ENCODE measurements at places on chromosomes 2 and 18.

GRCh38 chr18:79812052-79812451 lies 14.3 kb downstream of the KCNG2 start:
- no peak for DNase-seq

DNA sequence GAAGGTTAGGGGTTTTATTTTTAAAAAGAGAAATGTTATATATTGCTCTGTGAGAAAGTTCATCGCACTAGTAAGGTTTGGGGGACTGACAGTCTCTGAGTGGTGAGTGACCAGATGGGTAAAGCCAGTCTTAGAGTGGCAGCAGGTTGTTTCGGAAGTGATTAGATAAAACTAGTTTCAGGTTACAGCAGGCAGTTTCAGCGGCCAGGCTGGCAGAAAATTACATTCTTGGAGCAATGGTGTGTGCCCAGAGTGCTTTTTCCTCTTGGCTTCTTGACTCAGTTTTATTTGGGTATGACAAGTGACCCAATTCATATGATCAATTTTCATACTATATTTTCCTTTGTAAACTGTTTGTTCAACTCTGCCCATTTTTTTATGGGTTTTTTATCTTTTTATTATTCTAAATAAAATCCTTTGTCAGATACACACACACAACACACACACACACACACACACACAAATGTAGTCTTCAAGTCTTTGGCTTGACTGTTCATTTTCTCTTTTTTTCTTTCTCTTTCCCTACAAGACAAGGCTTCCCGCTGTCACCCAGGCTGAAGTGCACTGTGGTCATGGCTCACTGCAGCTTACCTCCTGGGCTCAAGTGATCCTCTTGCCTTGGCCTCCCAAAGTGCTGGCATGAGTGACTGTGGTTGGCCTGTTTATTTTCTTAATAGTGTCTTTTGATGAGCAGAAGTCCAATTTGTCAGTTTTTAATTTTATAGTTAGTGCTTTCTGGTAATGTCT lies 30.9 kb downstream of the RALBP1 start:
- peak; percentile 54 for DNase-seq

GRCh38 chr2:123086613-123087385 lies 938.3 kb upstream of the CNTNAP5 start:
- no peak for DNase-seq

GRCh38 chr2:158478237-158478636 lies 21.5 kb downstream of the PKP4 start:
- no peak for DNase-seq

DNA sequence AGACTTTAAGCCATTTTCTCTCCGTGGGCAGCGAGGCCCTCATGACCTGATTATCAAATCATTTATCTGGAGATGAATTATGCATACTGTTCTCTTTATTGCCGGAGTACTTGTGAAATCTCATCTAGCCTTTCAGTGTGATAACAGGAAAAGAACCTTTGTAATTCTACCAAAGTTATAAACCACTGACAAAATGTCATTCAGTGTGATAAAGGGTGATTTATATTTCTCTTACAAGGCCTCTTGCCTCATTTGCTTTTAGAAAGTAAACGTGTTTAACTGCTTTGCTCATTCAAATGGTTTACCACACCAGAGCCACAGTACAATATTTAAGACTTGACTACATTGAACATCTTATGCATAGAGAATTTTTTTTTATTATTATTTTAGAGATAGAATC lies 13.8 kb downstream of the MTCL1 start:
- DNase-seq, result no peak

- no peak for DNase-seq
Observed at GRCh38 chr2:152114366-152114765, 15.5 kb upstream of the CACNB4 start.

DNA sequence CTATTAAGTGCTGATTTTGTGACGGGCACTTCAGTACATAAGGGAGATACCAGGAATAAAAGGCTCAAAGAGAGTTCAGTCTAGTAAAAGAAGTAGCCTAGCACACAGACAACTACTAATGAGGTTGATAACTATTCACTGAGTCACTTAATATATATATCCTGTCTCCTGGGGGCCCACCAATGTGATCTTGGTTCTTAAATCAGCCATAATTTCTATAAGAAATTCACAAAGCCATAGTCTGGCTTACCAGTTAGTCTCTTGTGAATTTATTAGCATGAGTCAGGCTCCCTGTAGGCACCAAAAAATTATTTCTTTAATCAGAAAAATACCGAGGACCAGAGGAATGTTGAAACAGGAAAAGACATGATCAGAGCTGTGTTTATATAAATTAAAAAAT lies 10.4 kb downstream of the KCNE4 start:
- no peak for DNase-seq

- DNase-seq, result no peak
Observed at GRCh38 chr2:142175813-142176338, 45.1 kb upstream of the LRP1B start.

DNA sequence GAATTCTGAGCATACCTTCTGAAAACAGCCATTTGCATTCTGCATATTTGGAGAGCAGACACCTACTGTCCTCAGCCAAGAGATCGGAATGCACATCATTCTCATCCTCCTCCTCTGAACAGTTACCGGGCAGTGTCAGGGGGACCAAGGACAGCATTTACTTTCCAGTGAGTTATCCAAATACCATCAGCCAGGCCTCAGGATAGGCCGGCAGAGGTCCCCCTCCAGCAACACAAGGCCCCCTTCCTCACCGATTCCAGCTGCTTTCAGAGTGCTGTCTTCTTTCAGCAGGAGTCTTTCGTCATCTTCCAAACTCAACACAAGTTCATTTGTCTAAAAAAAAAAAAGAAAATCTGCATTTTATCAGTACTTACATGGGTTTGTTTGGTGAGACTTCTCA lies 55.3 kb downstream of the C2orf76 start:
- no peak for DNase-seq

- DNase-seq, result peak; percentile 51
Observed at GRCh38 chr2:24881623-24882022, 38.4 kb downstream of the ADCY3 start.

DNA sequence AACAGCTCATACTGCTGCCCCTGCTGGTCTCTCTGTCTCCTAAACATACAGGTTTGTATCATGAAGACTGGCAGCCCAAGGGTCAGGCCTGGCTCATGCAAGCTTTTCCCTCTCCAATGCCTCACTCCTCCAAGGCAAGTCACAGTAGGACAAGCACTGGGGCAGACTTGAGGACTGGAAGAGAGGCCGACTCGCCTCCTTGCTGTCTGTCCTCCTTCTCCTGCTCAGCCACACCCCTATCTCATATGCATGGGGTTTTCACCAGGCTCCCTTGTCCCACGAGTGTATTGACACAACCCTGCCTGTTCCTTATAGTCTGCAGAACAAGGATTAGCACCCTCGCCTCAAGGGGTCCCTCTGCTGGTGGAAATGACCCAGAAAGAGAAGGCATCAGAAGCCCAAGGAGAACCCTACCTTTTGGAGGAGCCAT lies 223.7 kb downstream of the SOX11 start:
- DNase-seq, result peak; percentile 41

- no peak for DNase-seq
Observed at GRCh38 chr2:74648009-74648443, at the start of gene M1AP. TSS of gene M1AP (minus strand) at chr2:74648330. CDS start at chr2:74640275, 8,055 bp downstream.

DNA sequence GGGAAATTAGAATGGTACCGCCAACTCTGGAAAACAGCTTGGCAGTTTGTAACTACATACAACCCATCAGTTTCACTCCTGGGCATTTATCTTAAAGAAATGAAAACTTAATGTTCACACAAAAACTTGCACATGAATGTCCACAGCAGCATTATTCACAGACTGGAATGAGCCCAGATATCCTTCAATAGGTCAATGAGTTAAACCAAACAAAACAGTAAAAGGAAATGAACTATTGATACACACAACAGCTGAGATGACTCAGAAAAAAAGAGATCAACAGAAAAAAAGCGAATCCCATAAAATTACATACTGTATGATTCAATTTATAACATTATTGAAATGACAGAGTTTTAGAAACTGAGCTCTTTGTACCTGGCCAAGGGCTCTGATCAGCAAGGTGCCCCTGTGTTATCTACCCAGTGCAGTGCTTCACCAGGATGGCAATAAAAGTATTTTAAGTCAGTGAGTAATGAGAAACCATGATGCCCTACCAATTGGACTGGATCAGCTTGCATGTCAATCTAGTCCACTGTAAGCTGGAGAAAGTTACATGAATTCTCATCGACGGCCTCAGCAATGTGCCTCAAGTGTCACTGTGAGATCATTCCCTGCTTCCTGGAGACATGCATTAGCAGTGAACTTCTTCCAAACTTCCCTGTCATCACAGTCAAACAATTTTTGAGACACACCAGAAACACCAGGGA lies 21.9 kb downstream of the TMEM237 start:
- no peak for DNase-seq

DNA sequence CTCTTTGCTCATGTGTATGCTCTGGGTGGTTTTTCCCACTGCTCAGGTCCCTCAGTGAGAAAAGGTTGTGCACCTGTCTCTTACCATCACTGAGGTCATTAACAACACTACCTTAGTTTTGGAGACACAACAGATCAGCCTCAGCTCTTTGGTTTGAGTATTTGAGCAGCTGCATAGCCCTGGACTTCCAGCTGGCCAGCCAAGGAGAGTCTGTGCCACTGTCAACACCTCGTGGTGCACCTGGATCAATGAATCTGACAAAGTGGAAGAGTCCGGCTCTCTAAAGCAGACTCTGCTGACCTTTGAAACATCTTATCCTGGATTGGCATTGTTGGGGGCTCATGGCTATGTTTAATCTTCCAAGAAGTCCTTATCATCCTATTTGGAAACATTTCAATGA lies 30.0 kb downstream of the SERPINB8 start:
- DNase-seq, result no peak

GRCh38 chr2:206981739-206982340 lies 42.5 kb downstream of the CPO start:
- DNase-seq, result peak; percentile 54

DNA sequence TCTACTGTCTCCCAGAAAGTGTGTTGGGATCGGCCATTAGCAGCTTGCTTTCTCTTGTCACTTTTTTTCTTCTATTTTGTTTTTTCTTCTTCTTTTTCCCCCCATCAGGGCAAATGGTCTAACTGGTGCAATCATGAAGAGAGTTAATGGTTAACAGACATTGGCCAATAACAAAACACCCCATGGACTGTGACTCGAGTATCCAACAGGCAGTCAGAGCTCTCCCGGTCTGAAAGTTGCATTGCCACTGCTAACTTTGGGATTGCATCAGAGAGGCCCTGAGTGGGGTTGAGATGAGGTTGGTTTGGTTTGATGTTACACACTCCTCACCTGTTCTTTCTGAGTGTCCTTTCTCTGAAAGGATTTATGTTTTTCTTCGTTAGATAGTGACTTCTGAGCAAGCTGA lies 12.9 kb upstream of the SNORC start:
- DNase-seq, result no peak

- DNase-seq, result no peak
Observed at GRCh38 chr18:33444709-33445108, 4.2 kb upstream of the CCDC178 start.

DNA sequence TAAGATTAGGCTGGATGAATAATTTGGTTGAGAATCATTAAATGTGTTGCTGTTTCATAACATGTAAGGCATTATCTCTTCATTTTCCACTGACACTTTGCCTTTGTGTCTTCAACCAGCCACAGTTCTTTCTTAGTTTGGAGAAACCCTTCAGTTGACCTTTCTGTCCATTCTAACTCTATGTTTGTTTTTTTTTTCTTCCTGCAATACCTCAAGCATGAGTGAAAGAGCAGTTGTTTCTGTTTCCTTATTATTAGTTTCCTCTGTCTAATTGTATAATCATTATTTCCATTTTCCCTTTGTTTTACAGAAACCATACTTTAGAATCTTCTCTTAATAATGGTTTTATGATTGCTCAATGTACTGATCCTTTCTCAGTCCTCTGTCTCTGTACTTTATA lies 25.6 kb downstream of the HADHB start:
- DNase-seq, result no peak

GRCh38 chr18:45384962-45385315 lies 230.3 kb upstream of the SLC14A2 start:
- no peak for DNase-seq

GRCh38 chr2:134536296-134536695 lies 182.5 kb downstream of the TMEM163 start:
- DNase-seq, result no peak

DNA sequence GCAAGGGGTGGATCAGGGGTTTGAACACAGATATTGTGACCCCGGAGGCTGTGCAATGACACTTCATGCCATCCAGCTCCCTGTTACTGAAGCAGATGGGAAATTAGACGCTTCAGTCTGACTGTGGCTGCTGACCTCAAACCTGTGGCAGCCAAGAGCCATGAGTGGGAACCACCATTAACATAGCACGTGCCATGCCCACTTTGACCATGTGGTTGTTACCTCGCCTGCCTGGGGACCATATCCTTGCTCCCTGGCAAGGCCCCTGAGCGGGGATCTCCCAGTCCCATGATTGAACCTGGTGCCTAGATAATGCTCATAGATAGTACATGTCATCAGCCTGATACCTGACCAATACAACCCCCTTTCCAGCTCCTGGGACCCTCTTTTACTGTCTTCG lies 68.9 kb downstream of the CYP26B1 start:
- no peak for DNase-seq

GRCh38 chr2:831622-832021 lies 119.0 kb upstream of the SNTG2 start:
- DNase-seq, result no peak
